ENCODE measurements at places on chromosomes 11 and 22.

GRCh38 chr22:30857791-30858190 lies 110.8 kb downstream of the MORC2 start:
- DNase-seq, result peak; percentile 62

- DNase-seq, result no peak
These were observed 13.4 kb downstream of the OTOG start for GRCh38 chr11:17560281-17561110.

GRCh38 chr22:43889201-43889859 lies 2.5 kb downstream of the PNPLA5 start:
- peak; percentile 37 for DNase-seq

DNA sequence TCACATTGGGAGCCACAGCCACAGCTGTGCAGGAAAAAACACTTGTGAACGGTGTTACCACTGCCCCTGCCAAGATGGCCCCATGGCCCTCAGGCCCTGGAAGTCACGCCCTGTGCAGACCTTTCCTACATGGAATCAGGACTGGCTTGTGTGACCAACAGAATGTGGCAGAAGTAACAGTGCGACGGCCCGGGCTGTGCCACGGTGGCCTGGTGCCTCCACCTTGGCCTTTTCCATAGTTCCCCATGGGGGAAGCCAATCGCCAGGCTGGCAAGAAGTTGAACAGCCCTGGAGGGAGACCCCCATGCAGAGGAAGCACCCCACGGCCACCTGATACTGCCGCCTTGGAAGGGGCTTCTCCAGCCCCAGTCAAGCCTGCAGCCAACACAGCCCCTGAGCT lies 48.0 kb downstream of the DHCR7 start:
- no peak for DNase-seq

DNA sequence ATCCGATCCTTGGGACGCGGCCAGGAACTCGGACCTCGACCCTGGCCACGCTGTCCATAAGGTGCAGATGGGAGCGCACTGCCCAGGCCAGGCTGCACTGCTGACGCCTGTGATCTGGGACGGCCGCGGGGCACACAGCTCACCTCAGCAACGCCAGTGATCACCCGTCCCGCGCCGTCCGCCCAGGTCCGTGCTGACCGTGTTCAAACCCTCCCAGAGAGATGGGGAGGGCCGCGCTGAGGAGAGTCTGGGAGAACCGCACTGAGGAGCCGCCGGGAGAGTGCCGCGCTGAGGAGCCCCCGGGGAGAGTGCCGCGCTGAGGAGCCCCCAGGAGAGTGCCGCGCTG lies 636 bp downstream of the KCNQ1OT1 start:
- peak; percentile 60 for DNase-seq

GRCh38 chr11:8775734-8776133 lies 93.1 kb downstream of the RPL27A start:
- no peak for DNase-seq

- DNase-seq, result no peak
These were observed 224.3 kb upstream of the C11orf87 start for GRCh38 chr11:109197656-109198055.

- no peak for DNase-seq
These were observed 1000.9 kb downstream of the DLG2 start for GRCh38 chr11:84626256-84626655.

- DNase-seq, result no peak
These were observed 22.3 kb downstream of the NTM start for GRCh38 chr11:131392528-131393255.

DNA sequence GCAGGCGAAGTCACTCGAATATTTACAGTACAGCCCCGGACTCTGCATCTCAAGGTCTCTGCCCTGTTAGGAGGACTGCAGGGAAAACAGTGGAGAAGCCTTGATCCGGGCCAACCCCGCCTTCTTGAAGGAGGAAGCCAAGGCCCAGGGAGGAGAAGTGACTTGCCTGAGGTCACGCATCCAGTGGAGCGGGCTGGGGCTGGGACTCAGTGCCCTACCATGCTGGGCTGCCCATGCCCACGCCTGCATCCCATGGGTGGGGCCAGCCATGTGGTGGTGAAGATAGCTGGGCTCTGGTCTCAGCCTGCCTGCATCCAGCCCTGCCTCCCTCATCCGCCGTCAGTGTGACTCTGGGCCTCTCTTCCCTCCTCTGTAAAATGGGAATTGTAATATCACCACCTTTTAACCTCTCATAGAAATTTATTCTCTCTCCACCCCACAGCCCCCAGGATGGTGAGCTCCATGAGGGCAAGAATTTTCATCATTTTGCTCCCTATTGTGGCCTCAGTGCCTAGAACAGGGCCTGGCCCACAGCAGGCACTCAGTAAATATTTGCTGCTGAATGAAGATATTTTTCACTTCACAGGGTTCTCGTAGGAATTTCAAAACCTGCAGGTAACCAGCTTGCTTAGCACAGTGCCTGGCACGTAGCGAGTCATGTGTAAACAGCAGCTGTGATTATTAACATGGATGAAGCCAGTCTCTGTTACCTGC lies 57.3 kb downstream of the OTOG start:
- DNase-seq, result peak; percentile 65

DNA sequence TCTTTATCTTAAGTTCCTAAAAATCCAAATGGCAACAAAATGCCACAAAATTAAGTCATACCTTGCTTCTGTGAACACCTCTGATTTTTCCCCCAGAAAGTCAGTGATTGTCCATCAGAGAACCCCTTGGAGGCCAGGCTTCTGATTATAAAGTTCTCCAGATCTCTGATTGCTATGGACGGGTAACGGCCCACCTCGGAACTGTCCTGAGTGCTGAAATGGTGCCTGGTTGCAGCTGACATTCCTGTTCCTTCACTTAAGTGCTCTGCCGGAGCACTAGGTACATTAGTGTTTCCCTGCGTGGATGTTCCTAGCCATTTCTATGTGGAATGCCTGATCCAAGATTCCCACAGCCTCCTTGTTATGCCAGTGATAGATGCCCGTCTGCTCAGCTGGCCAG lies 85.0 kb downstream of the CHST1 start:
- DNase-seq, result no peak

- no peak for DNase-seq
These were observed 41.2 kb upstream of the ARL14EP start for GRCh38 chr11:30281476-30282288.

- no peak for DNase-seq
These were observed 56.6 kb upstream of the DRD2 start for GRCh38 chr11:113531575-113532451.

- peak; percentile 66 for DNase-seq
These were observed 1.3 kb downstream of the CST6 start for GRCh38 chr11:66012946-66013761.

- DNase-seq, result peak; percentile 59
These were observed 7.6 kb upstream of the PGA3 start for GRCh38 chr11:61195719-61196118.

GRCh38 chr11:22343371-22344032 lies 5.3 kb downstream of the SLC17A6 start:
- no peak for DNase-seq

DNA sequence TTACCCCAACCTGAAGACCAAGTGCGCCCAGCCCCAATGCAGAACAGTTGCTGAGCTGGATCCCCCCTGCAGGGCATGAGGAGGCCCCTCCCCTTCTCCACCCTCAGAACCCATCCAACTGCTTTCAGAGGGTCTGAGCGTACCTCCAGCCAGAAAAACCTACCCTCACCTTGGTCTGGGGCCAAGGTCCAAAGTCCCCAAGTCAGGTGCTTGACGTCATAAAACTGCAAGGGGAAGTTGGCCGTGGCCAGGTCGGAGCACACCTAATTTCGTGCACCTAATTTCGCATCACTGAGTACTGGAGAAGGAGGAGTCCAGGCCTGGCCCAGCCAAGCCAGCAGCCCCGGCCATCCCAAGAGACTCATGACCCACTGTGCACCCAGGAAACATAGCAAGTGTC lies 289.8 kb downstream of the CTTN start:
- DNase-seq, result no peak

GRCh38 chr11:19770277-19770676 lies 57.6 kb downstream of the NAV2 start:
- DNase-seq, result no peak

GRCh38 chr11:111569476-111569875 lies 29.0 kb downstream of the LAYN start:
- DNase-seq, result no peak

GRCh38 chr11:35179466-35180135 lies 40.6 kb downstream of the CD44 start:
- no peak for DNase-seq

DNA sequence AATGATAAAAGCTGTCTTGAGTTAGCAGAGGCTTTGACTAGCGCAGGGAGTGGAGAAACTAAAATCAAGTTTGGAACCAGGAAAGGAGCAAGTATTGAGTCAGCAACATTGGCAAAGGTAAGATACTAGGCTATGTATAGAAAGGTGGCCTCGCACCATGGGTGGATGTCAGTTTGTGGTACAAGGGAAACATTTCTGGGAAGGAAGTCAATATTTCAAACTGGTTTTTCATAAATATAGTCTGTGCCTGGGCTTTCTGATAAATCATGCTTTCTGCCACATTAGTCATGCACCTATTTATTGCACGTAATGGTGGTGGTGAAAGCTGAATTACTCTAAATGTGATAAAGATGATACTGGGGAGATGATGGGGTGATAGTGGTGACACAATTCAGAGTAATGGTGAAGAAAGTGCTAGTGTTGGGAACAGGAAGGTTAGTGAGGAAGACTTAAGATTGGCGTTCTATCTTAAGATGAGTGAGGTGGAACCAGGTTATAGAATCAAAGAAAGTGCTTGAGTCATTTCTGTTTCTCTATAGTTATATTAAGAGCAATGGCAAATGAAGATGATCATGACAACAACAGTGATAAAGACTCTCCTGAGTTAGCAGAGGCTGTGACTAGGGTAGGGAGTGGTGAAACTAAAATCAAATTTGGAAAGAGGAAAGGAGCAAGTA lies 729.0 kb downstream of the FAM181B start:
- no peak for DNase-seq

GRCh38 chr11:101327908-101328307 lies 198.3 kb upstream of the PGR start:
- DNase-seq, result no peak

DNA sequence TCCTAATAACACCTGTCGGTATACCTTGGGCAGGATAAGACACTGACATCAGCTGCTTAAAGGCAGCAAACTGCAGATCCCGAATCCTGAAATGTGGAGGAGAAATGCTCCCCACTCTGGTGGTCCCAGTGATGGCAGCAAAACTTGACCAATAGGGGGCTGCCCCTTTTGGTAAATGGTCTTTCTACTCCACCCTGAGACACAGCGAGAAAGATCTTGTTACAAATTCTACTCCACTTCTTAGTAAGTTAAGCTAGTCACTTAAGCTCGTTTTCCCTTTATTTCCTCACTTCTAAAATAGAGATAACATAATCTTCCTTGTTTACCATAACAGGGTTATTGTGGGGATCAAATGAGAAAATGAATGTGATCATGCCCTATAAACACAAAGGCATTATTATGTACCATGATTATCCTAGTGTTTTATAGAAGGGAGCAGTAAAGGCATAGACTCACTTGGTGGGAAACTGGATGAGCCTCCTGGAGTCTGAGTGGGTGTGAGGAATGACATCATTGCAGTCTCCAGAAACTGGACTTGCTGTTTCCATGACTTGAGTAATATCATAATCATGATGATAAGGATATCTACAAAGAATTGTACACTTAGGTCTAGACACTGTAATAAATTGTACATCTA lies 50.9 kb downstream of the ENDOD1 start:
- DNase-seq, result no peak

DNA sequence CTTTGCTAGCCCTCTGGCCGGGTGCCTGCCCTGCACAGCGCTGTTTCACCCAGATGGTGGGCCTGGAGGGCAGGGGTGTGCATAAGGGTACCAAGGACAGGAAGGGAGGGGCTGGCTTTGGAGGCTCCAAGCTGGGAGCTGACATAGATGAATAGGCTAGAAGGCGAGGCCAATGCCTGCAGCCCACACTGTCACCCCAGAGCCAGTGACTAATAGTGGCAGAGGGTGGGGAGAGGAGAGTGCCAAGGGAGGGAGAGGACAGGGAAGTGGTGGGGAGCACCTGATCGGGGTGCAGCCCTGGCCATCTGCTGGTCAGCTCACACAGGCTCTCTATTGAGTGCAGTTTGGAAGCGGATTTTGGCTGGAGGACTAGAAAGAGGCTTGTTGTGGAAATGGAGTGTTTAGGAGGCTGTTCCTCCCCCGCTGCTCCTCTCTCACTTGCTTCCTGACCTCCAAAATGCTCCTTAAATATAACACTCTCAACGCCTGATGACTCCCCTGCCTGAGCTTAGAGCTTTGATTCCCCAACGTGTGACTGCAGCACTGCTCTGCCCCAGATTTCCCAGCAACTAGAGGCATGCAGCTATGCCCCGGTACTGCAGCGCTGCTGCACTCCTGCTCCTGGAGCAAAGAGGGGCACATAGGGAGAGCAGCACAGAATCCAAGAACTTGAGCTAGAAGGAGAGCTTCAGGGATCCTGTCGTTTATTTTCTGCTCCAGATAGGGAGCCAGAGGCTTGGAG lies 89.2 kb downstream of the GRAMD1B start:
- no peak for DNase-seq

DNA sequence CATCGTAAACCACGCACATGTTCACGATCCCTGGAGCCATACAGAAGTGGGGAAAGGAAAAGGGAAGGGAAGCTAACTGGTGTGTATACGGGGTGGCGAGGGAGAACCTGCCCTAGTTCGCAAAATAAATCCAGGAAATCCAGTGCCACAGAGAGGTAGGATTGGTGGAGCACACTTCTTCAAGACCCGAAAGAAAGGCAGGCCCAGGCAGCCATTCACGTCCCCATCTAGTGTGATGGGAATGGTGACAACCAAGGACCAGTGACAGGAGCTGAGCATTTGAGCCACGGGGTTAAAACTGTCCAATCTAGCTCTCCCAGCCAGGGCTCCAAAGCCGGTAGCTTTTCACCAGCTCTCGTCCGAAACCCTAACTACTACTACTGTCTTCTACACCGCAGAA lies 53.7 kb downstream of the IGSF9B start:
- DNase-seq, result peak; percentile 55

- DNase-seq, result peak; percentile 50
These were observed 24.9 kb upstream of the OSBPL5 start for GRCh38 chr11:3189886-3190583.

DNA sequence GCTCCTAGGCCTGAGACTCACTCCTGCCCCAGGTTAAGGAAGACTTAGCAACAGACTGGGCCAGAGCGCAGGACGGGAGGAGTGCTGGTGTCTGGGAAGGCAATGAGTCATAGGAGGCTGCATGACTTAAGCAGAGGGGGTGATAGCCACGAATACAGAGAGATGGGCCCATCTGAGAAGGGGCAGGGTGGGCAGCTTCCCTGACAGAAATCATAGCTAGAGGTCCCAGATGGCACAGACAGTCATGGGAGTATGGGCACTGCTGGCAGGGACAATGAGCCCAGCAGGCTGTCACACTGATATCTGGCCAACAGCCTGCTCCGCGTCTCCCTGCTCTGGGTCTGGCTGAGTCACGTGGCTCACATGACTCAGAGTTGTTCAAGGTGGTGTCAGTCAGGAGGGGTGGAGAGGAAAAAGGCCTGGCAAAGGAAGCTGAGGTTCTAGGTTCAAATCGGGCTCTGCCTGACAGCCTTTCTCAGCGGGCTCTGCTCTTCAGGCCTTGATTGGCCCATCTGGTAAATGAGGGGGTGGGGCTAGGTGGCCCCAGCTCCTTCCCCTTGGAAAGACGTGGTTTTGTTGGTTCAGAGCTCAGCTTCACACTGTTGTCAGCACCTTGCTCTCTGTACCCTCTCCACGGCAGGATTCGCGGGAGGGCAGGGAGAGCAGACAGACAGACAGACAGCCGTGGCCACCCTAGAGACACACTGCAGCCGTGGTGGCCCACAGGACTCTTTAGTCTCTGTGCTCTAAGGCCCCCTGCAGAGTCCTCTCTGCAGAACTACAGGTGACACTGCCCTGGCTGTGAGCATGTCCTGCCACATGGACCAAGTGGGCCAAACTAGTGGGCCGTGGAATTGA lies 47.8 kb downstream of the DBX1 start:
- peak; percentile 90 for DNase-seq
